Activated naive CD8-positive, alpha-beta T cell treated with anti-CD3 and anti-CD28 coated beads for 36 hours (primary cell): ENCODE measurements at places on chromosomes 16 and 17.

- no peak for DNase-seq
Observed at GRCh38 chr16:84932681-84933080, 78.7 kb downstream of the ZDHHC7 start.

DNA sequence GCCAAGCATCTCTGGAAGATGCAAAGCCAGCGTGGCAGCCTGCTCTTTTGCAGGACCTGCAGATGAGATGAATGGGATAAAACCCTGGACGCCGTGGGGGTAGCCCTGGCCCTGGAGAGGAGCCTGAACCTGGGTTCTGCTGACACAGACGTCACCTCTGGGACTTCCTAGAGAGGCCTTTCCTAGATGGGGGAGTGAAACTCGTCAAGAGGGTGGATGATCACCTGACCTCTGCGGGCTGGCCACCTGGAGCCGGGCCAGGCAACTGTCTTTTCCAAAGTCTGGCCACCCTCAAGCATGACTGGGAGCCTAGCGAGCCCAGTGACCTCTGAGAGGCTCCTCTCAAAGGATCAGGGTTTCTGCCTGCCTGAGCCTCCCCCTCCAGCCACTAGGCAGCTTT lies 529.0 kb downstream of the KCNJ18 start:
- DNase-seq, result no peak

DNA sequence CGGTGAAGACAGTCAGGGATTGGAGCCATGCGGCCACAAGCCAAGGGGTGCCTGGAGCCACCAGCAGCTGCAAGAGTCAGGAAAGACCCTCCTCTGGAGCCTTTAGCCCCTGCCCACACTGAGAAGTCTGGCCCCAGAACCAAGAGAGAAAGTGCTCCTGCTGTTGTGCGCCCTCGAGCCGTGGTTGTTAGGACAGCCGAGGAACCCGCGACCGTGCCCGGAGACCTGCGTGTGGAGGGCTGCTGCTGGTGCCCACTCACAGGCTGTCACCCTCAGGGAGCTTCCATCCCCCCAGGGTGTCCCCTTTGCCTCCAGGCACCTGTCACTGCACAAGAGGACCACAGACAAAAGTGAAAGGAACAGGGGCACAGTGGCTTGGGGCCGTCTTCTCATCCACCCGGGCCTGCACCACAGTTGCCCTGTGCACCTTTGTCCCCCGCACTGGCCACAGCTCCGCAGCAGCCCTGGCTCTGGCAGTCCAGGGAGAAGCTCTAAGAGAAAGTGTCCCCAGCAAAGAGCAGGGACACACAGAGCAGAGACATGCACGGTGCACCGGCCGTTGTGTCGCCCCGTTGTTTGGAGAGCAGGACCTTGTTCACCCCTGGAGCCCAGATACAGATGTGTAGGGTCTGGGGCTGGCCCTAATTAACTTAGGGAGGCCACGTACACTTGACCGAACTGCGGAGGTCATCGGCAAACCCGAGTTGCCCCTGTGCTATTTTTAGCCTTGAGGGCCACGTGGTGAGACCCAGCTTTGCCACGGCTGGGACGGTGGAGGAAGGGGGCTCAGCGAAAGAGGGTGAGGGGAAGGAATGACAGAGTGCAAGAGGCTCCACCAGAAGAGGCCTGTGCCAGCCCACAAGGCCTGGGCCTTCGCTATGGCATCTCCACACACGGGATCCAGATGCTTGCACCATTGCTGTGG lies 329.2 kb downstream of the C16orf95 start:
- DNase-seq, result no peak

GRCh38 chr17:57943645-57944044 lies 11.6 kb downstream of the CUEDC1 start:
- no peak for DNase-seq

GRCh38 chr16:27341549-27341948 lies 27.8 kb downstream of the IL4R start:
- DNase-seq, result no peak

GRCh38 chr17:81910840-81911276 lies 341 bp downstream of the PCYT2 start:
- DNase-seq, result no peak

DNA sequence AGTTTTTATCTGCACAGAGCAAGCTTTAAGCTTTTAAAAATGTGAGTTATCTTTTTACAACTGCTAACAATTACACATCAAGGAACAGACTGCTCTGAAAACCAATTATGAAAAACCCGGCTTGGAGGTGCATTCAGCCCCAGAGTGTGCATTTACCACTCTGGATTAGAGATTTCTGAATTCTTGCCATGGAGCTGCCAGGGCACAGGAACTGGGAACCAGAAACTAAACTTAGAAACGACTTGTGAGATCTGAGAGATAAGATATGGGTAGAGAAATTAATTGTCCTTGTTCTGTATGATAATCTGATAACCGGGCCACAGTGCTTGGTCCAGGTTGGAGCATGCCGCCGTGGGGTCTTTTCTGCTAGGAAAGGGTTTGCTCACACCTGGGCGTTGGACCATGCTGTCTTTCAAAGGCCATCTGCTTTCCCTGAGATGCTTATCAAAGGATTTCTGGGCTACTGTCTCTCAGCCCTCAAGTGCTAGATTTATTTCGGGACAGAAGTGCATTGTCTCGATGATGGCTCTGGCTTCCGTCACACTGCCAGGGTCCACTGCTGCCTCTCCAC lies 210.0 kb downstream of the MAF start:
- DNase-seq, result no peak

DNA sequence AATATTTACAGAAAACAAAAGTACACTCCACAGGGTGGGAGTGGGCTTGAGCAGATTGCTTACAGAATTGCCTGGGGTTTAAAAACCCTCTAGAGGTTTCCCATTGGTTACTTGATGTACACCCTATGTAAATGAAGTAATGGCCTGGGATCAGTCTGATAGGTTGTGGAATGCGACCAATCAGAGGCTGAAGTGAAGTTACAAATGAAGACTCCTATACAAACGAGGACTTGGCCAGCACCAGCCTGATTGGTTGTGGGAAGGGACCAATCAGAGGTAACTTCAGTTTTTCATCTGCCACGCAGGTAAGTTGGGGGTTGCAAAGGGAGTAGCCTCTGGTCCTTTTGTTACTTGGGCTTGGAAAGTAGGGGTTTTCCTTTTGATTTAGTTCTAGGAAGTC lies 8.8 kb downstream of the EEF2K start:
- no peak for DNase-seq

- DNase-seq, result no peak
Observed at GRCh38 chr17:66562119-66562518, 259.7 kb downstream of the PRKCA start.

- DNase-seq, result no peak
Observed at GRCh38 chr17:74515941-74516340, 15.3 kb downstream of the CD300LB start.

GRCh38 chr16:89808475-89808874 lies 8.0 kb downstream of the FANCA start:
- no peak for DNase-seq

GRCh38 chr16:17159617-17160016 lies 311.1 kb downstream of the XYLT1 start:
- no peak for DNase-seq

DNA sequence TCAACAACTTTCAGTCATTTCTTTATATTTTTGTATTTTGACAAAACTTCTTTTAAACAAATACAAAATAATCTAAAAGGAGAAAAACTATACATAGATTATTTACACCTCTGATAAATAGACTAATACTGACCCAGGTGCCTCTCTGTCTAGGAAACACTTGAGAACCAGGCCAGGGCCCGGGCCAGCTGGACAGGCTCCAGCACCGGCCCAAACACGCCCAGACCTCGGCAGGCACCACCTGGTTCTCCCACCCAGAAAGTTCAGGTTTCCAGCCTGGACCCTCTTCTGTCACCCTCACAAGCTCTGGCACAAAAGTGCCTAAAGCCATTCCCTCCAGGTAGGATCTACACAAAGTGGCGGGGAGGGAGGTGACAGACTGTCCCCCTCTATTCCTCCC lies 97.0 kb upstream of the DNAH17 start:
- DNase-seq, result no peak

GRCh38 chr17:1625581-1625980 lies 3.1 kb downstream of the SLC43A2 start:
- no peak for DNase-seq

GRCh38 chr17:65371702-65372101 lies 189.7 kb downstream of the AXIN2 start:
- DNase-seq, result no peak

DNA sequence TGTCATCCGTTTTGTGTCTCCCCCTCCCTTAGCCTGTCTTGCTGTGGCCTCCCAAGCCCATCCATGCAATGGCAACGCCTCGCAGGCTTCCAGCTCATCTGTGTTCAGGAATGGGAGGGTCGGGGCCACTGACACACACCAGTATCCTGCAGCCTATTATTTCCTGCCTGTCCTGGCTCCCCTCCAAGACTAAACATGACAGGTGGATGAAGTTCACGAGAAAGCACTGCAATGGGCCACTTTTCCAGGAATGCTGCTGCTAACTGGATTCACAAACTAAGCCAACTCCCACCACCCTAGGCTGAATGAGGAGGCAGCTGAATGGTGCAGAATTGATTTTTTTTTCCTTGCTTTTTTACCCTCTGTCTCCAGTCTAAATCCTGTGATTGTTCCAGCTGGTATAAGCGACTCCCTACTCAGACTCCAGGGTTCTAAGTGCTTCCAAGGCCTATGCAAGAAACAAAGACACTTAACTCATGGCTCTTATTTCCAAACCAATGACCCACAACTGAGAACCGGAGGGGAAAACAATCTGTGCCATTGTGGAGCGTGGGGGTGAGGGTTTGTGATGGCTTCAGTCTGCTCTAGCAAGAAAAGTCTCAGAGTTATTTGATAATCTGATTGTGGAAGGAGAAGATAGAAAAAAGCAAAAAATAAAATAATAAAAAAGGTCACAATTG lies 23.3 kb downstream of the TMEM100 start:
- DNase-seq, result no peak

- DNase-seq, result no peak
Observed at GRCh38 chr17:61571624-61572023, 19.4 kb downstream of the NACA2 start.

DNA sequence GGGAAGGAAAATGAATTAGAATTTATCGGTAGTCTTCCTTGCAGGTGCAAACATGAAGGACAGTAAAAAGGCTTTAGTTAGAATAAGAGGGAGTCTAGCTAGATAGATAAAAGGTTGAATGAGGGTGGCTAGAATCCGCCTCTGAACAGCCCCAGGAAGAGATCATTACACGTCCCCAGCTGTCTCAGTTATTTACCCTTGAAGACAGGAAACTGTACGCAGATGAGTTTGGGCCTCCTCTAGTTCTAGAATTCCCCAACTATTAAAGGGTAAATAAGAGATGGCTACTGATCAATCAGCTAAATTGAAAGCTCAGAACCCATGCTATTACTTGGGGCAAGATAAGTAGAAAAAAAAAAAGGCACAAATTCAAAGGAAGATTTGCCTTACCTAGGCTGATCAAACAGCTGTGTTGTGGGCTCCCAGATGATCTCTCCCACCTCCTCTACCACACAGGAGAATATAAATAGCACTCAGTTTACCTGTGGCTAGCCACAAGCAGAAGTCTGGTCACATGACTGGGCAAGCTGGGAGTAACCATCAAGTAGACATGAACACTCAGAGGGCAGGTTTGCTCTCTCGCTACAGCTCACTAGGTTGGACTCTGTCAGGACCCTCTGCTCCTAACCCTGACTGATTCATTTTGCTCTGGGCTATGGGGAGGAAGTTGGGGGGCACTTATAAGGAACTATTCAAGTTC lies 17.0 kb downstream of the FAM117A start:
- DNase-seq, result no peak

DNA sequence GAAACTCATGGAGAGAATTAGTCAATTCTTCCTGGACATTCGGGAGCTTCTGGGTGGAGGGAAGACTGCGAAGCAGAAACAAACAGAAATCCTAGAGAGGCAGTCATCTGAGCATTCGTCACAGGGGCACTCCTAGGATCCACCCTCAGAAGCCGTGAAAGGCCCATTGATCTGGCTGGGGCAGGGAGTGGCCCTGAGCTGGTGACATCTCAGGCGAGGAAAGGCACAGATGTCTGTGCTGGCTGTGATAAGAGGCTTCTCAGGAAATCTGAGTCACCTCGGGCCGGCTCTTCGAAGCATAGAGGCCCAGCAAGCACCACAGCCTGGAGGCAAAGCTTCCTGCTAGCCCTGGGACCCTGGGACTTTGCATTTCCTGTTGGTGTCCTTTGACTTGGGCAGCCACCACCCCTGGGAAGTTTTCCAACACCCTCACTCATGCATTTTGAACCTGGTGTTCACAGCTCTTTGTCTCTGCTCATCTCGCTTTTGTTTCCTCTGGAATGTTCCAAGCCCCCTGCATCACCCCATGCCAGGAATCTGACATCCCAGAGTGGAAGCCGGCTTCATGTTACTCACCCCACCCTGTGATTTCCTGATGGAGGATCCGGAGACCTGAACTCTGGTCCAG lies 23.3 kb upstream of the CDRT4 start:
- DNase-seq, result no peak

DNA sequence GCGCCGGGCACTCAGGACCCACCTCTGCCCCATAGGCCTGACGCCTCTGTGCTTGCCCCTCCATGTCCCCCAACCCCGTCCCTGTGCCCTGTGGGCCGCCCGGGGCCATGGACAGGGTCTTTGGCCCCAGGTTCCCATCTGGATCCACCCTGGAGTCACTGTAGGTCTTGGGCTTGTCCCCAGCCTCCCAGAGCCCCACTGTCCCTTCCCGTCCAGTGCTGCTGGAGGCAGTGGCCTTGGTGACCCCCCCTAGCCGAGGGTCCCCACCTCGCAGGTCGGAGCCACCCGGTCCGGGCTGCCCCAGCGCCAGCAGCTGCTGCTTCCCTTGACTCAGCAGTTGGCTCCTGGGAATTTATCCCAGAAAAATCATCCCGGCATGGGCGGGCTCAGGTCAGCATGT lies 49.3 kb downstream of the ZFPM1 start:
- DNase-seq, result no peak

- no peak for DNase-seq
Observed at GRCh38 chr17:69067274-69068047, 6.7 kb upstream of the ABCA9 start.

DNA sequence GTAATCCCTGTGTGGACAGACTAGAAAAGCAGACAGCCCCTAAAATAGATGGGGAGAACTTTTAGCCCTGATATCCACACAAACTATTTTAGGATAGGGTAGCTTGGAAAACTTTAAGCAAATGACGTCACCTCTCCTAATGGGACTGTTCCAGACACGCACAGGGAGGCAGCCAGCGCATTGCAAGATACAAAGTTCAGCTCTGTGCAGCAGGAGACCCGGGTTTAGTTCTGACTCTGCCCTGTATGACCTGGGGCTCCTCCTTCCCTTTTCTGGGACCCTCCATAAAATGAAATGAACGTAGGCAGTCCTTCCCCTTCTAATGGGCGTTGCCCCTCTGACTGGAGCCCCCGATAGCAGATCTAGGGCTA lies 6.3 kb downstream of the ZNF689 start:
- no peak for DNase-seq
